ENCODE measurements at places on chromosomes 7 and 10.
A peak's percentile ranks its signal among the peaks of the same experiment; 100 is the strongest.

DNA sequence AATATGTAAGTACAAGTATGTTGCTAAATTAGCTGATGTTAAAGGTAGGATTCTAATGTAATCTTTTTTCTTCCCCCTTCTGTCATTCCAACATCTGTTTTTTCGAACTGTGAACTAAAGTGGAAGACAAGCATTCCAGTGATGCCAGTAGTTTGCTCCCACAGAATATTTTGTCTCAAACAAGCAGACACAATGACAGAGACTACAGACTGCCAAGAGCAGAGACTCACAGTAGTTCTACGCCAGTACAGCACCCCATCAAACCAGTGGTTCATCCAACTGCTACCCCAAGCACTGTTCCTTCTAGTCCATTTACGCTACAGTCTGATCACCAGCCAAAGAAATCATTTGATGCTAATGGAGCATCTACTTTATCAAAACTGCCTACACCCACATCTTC lies 62.7 kb downstream of the WAC start:
- no peak for DNase-seq

DNA sequence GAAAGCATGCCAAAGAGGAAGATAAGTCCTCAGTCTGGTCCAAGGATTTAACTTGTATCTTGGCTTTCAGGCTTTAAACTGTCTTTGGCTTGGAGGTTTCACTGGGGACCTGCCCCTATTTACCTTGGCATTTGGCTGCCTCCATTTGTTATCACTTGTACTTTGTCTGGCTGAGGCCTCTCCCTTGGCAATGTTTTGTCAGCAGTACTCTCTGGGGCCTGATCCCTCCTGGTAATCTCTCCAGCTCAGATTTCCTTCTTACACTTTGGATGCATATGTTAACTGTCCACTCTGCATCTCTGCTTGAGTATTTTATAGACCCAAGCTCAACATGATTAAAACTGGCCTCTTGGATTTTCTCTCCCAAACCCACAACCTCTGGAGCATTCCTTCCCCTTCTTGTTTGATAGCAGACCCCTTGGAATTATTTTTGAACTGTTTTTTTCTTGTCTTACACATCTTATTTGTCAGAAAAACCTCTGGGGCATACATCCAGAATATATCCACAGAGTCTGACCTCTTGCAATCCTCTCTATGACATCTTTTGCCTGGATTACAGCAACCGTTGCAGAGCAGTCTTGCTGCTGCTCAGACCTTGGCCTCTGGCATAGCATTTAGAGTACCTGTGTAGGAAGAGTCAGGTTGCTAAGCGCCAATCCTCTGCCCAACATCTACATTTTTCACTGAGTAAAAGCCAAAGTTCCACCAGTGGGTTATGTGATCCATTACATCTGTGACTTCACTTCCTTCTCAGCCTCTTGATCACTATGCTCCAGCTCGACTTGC lies 35.2 kb downstream of the ZNF487 start:
- no peak for DNase-seq

- DNase-seq, result peak; percentile 99
Measured at GRCh38 chr7:38178004-38178694, at the start of gene STARD3NL. Gene STARD3NL, plus strand, starts transcription at chr7:38178245. Its CDS starts 29,260 bp downstream, at chr7:38207505.

GRCh38 chr10:110558041-110558440 lies 9.5 kb upstream of the SMC3 start:
- DNase-seq, result no peak

- DNase-seq, result no peak
Measured at GRCh38 chr7:118040562-118040961, 143.4 kb upstream of the LSM8 start.

- DNase-seq, result no peak
Measured at GRCh38 chr7:7266257-7266881, 84.0 kb downstream of the C1GALT1 start.

DNA sequence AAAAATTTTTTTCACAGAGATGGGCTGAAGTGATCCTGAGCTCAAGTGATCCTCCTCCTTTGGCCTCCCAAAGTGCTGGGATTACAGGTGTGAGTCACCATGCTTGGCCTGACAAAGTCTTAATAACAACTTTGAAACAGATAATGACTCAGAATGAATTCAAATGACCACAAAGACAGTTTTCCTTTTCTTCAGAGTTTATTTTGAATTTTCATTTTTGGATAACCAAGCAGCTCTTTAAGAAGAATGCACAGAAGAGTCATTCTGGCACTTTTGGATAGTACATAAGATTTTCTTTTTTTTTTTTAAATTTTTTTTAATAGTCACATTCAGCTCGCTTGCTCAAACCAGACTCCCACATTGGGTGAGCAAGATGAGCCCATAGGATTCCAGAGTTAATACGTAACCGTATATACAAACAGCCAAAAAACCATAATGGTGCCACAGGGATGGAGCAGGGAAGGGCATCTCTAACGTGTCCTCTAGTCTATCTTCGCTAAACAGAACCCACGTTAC lies 43.0 kb upstream of the NMT2 start:
- DNase-seq, result no peak

DNA sequence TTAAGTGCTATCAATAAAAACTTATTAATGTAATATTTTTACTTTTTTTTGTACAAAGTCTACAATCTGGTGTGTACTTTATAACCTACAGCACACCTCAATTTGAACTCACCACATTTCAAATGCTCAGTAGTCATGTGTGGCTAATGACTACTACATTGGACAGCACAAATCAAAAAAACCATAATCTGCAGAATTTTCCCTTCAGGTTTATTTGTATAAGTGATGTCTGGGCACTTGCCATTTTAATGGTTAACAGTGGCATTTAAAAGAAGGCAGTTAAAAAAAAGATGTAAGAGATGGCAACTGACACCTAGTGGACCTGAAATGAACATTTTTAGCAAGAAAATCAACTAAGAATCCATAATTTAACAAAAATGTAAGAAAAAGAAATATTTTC lies 124.6 kb upstream of the NRBF2 start:
- DNase-seq, result no peak

DNA sequence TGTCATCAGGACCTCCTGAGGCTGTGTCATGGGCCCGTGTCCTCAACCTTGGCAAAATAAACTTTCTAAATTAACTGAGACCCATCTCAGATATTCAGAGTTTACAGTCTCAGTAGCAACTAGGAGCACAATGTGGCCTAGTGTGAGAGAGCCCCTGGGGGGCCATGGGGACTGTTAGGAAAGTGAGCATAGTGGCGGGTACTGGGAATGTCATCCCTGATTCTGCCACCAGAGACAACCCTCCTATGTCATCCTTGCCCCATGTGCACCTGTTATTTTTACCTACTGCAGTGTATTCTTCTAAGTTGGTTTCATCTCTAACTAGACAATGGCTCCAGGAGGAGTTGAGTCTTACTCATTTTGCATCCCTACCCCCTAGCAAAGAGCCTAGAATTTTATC lies 78.6 kb downstream of the CCDC71L start:
- no peak for DNase-seq

DNA sequence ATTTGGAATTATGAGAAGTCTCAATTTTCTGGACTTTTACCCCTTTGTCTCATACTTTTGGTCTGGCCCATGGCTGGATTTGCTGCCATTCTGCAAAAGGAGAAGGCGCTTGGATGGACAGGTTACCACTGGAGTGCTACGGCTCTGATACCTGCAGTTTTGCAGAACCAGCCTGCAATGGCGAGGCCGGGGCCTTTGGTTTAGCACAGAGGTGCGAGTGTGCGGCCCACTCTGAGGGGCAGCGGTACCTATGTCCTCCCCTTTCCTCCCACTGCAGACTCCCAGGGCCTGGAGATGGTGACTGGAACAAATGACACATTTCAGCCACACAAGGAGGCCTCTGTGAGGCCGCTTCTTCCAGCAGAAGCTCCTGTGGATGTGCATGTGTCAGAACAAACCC lies 11.9 kb downstream of the ZNF777 start:
- no peak for DNase-seq

DNA sequence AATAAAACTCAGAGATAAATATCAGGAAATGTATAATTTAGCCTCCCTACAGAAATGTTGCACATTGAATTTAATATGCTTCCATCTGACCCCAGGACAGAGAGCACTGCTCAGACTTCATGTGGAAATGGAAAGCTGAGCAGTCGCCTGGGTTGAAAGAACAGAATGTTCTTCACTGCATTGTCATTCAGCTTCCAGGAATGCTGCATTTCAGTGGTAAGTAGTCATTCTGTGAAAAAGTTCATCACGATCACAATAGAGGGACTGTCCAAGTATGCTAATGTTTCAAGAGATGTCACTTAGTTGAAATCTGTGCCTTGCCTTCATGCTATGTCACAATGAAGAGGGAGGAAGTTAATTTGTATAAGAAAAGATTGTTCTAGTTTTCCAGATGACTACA lies 147.3 kb downstream of the NRCAM start:
- peak; percentile 24 for DNase-seq

GRCh38 chr10:2475711-2476217 lies 591.6 kb upstream of the PFKP start:
- no peak for DNase-seq

DNA sequence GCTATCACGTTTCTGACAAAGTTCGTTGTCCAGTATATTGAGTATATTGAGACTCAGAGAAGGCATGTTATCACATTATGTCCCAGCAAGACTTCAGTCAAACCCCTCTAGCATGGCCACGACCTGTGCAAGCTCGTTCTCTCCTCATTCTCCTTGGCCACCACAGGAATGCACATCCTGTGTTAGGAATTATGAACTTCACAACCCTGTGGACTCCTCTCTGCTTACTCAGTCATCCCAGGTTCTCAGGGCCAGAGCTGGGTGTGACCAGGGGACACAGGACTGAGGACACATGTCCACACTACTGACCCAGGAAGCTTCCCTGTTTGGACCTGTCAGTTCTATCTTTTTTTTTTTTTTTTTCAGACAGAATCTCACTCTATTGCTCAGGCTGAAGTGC lies 4.4 kb downstream of the SH2D4B start:
- no peak for DNase-seq

GRCh38 chr10:110414548-110415309 lies 83.0 kb upstream of the DUSP5 start:
- DNase-seq, result peak; percentile 96

DNA sequence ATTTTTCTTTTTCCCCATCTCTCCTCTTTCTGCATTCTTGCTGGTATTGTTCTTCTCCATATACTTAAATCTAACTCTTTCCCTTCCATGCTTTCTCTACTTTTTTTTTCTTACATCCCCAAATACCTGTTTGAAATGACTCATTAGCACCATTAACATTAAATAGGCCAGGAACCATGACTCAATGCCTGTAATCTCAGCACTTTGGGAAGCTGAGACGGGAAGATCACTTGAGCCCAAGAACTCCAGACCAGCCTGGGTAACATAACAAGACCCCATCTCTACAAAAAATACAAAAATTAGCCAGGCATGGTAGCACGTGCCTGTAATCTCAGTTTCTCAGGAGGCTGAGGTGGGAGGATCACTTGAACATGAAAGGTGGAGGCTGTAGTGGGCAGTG lies 1026.8 kb downstream of the GATA3 start:
- DNase-seq, result no peak

- DNase-seq, result no peak
Measured at GRCh38 chr7:27238979-27239386, 3.6 kb upstream of the EVX1 start.

DNA sequence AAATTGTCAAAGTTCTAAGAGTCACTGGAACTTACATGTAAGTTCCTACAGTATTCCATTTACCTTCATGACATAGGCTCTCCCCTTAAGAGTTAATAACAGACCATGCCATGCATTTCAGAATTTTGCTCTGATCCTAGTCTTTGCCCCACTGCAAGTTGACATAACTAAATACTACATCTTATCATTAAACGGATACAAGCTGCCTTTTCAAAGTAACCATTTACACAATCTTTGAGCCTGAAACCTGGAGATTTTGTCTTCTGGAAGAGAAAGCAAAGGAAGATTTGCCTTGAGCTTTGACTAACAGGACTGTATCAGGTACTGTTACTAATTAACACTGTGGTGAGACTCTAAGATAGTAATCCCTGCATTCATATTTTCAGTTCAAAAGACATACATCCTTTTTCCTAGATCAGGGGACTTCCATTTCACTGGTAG lies 9.3 kb upstream of the AKR1D1 start:
- DNase-seq, result no peak

GRCh38 chr10:69409968-69410367 lies 6.8 kb downstream of the TACR2 start:
- DNase-seq, result no peak

- no peak for DNase-seq
Measured at GRCh38 chr7:107643938-107644308, 16.7 kb upstream of the SLC26A4 start.
